ENCODE measurements at places on chromosomes 12 and 14.

DNA sequence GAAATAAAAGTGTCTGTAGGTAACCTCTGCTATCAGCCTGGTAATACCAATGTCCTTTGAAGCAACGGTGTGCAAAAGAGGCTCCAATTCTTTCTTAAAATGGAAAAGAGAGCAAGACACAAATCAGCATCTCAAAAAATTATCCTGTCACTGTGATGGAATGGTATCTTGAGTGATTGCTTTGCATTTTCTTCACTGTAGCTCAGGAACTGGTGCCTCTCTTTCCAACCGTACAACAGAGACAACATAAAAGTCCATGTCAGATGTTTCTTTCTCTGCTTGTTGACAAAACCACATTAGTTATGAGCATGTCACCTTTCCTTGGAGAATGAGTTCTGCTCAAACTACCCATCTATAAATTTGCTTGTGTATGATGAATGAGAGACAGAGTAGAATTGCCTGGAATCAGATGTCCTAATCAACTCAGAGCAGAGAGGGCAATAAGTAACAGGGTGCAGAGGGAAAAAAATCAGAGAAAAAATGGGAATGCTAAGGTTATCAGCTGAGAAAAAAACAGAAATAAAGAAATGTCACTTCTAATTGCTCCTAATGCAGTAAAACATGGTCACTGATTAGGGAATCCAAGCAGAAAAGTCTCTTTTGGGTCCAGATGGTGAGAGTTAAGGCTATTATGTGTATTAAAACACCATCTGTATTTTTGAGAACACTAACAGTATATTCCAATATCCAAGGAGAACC, 465.0 kb upstream of the ATP2B1 start:
- no peaks in the 10 kb centered on the region for H3K36me3 ChIP-seq
- H3K4me3 ChIP-seq, result no peak overlapping the region
- no peaks in the 10 kb centered on the region for H3K4me1 ChIP-seq
- H3K27me3 ChIP-seq, result no peaks in the 10 kb centered on the region
- H3K27ac ChIP-seq, result no peak overlapping the region

DNA sequence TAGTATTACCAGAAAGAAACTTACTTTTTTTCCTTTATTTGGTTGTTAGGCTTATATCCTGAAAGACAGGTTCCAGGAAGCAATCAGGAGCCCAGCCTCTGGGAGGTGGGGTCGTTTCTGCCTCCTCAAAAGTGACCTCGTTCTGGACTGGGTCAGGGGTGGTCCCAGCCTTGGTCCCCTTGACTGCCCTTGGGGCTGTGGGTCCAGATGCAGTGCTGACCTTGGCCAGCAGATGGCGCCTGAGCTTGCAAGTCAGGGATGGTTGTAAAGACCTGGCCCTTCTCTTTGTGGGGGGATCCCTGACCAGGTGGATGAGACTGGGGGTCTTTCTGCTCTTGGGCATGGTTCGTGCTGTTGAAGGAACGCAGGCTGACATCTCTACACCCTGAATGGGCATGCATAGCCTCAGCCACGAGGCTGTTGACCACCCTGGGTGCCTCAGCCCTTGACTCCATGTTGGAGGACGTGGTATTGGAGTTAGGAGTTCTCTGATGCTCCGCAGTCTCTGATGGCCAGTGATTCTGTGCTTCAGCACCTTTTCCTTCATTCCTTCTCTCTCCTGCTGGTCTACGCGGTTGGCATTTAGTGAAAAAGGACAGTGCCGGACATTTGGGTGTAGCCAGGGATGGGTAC, 62.4 kb downstream of the ADCK1 start:
- H3K27me3 ChIP-seq, result no peaks in the 10 kb centered on the region
- no peak overlapping the region for H3K27ac ChIP-seq
- H3K4me3 ChIP-seq, result no peak overlapping the region

DNA sequence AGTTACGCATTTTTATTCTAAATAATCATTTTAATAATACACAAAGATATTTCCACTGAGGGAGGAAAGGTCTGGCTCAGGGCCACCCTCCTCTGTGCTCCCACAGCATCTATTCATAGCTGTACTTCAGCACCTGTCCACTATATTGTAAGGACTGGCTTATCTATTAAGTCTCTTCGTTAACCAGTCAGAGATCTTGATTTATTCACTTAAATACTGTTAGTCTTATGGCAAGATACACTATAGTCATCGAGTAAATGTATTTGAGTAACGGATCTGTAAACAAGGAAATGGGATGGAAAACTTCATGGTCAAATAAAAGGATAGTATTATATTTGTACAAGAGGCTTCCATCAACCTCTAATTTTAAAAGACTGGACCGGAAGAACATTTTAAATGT, 54.6 kb downstream of the SPTLC2 start:
- no peak overlapping the region for H3K4me3 ChIP-seq
- H3K36me3 ChIP-seq, result peaks cover 48% of the 10 kb centered on the region
- H3K27ac ChIP-seq, result no peak overlapping the region
- DNase-seq, result no peak

DNA sequence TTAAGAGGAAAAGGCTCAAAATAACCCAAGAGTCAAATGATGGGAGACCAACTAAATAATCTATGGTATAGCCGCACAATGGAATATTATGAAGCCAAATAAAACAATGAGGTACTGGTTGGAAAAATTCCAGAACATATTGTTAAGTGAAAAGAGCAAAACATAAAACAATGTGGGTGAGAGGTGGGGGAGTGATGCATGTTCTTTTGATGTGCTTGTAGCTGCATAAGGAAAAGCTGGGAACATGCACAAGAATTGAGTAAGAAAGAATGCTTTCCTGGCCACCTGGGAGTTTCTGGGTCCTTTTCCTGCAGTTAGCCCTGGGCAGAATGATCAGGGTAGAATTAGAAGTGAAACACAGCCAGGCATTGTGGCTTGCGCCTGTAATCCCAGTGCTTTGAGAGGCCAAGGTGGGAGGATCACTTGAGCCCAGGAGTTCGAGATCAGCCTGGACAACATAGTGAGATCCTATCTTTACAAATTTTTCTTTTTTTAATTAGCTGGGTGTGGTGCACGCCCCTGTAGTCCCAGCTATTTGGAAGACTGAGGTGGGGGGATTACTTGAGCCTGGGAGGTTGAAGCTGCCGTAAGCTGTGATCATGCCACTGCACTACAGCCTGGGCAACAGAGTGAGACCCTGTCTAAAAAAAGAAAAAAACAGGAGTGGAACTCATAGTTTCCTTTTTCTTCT, 7.9 kb downstream of the ABCB9 start:
- no peaks in the 10 kb centered on the region for H3K4me1 ChIP-seq
- H3K4me3 ChIP-seq, result no peak overlapping the region
- no peaks in the 10 kb centered on the region for H3K36me3 ChIP-seq
- H3K27ac ChIP-seq, result peak overlapping the region; percentile 8
- DNase-seq, result no peak

DNA sequence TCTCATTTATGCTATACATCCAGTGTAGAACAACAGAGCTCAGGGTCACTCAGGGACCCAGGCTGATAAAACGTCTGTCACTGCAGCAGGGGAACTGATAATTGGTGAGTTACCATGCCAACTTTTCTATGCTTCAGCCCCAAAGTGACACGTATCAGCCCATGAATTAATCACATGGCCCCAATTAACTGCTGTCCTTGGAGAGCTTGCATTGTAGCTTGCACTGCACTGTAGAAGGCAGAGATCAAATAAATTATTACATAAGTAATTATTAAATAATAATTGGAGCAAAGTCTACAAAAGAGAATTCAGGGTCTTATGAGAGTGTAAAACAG, 144.6 kb downstream of the SUDS3 start:
- no peaks in the 10 kb centered on the region for H3K36me3 ChIP-seq
- no peak overlapping the region for H3K4me3 ChIP-seq
- no peaks in the 10 kb centered on the region for H3K27me3 ChIP-seq
- no peaks in the 10 kb centered on the region for H3K4me1 ChIP-seq
- H3K27ac ChIP-seq, result no peak overlapping the region

GRCh38 chr12:69679119-69679518, 20.0 kb downstream of the BEST3 start:
- no peaks in the 10 kb centered on the region for H3K4me1 ChIP-seq
- no peak overlapping the region for H3K27ac ChIP-seq

DNA sequence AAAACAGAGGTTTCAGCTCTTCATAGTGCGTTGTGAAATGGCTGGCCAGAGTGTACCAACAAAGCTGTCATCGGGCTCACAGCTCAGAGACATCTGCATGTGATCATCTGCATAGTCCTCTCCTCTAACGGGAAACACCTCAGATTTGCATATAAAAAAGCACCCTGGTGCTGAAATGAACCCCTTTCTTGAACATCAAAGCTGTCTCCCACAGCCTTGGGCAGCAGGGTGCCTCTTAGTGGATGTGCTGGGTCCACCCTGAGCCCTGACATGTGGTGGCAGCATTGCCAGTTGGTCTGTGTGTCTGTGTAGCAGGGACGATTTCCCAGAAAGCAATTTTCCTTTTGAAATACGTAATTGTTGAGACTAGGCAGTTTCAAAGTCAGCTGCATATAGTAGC, 14.3 kb upstream of the PAPLN start:
- H3K36me3 ChIP-seq, result no peaks in the 10 kb centered on the region
- peaks cover 7% of the 10 kb centered on the region for H3K4me1 ChIP-seq
- DNase-seq, result peak; percentile 66
- no peaks in the 10 kb centered on the region for H3K27me3 ChIP-seq

DNA sequence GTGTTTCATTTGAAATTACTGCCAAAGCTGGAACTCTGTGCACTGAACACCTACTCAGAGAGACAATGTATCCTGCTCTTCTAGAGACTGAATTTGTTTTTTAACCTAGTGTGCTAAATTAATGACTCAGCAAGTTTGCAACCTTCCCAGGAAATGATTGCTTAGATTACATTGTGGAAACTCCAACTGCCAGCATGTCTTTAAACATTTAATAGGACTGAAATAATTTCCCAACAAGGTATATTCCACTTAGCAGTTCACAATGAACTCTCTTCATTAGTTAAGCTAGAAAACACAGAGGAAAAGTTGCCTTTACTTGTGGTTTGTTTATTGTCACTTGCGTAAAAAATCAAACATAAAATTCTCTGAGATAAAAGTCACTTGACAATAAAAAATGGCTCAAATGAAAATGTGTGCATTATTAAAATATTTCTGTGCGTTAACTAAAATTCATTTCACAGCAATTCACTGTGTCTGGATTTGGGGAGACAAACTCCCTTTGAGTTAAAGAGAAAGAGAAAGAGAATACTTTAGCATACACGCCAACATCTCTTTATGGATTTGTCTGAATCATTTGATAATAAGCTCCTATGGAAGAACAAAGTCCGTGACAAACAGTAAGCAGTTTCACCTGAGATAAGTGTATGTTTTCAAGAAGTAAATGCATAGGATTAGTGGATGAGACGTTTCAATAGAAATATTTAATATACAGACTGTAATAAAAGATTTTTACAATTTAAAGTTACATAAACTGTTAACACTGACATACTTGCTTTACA, 284.0 kb downstream of the PRKD1 start:
- DNase-seq, result no peak
- no peak overlapping the region for H3K4me3 ChIP-seq
- H3K4me1 ChIP-seq, result no peaks in the 10 kb centered on the region
- no peaks in the 10 kb centered on the region for H3K27me3 ChIP-seq
- H3K27ac ChIP-seq, result no peak overlapping the region

DNA sequence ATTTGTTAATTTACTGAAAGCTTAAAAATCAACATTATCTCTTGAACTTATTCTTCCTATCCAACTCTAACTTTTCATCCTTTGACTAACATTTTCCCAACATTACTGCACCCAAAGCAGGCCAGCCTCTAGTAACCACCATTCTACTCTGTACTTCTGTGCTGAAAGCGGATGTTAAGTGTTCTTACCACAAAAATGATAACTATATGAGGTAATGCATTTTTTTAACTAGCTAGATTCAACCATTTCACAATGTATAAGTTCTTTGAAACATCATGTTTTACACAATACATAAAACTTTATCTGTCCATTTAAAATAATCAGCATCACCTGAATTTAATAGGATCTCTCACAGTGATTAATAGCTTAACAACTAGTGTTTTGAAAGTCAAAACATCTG, 468.5 kb upstream of the MGAT4C start:
- H3K36me3 ChIP-seq, result no peaks in the 10 kb centered on the region
- H3K27me3 ChIP-seq, result no peaks in the 10 kb centered on the region
- DNase-seq, result no peak
- H3K4me1 ChIP-seq, result no peaks in the 10 kb centered on the region
